T follicular helper cell (primary cell): ENCODE measurements at places on chromosomes 16 and 17.

- no peak for DNase-seq
These were observed 3.0 kb upstream of the RMI2 start for GRCh38 chr16:11342021-11342855.

GRCh38 chr17:29982991-29983653, 41.7 kb downstream of the EFCAB5 start:
- no peak for DNase-seq

- DNase-seq, result peak; percentile 65
These were observed at the start of gene ACSF2 for GRCh38 chr17:50425682-50426471. Gene ACSF2 (plus strand): TSS chr17:50426218. CDS start chr17:50426262, 44 bp downstream.

DNA sequence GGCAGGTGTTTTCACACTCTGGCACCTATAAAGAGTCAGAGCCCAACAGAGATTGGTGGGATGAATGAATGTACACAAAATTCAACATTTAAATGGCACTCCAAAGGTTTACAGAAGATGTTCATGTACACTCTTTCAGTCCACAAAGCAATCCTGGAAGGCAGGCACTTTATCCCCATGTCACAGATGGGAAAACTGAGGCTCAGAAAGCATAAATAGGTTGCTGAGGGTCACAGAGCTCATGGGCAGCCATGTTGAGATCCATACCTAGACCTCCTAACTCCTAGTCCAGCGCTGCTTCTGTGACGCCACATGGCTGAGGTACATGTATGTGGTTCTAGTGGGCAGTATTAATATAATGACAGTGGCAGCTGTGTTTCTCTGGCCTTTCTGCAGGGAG, 157.7 kb upstream of the LHX1 start:
- no peak for DNase-seq

GRCh38 chr16:86010680-86011141, 111.7 kb downstream of the IRF8 start:
- no peak for DNase-seq

GRCh38 chr16:57821149-57821971, 19.1 kb upstream of the KIFC3 start:
- DNase-seq, result no peak

DNA sequence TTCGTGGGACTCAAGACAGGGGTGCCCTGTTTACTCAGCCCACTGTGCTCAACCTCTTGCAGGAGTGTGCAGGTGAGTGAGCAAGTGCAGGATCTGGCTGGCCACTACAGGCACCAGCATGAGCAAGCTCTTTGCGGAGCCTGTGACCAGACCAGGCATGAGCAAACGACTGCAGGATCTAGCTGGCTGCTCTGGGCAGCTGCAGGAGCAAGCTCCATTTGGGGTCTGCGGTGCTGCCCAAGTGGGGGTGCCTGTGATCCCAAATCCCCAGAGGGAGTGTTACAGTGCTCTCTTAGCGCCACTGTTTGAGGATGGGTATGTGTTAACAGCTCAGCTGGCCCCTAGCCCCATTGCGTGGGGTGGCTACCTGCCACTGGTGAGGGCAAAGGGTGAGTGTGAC, 2.4 kb downstream of the USP6 start:
- no peak for DNase-seq
